Activated CD8-positive, alpha-beta T cell treated with anti-CD3 and anti-CD28 coated beads for 36 hours (primary cell): ENCODE measurements at places on chromosomes 6 and 20.

- no peak overlapping the region for H3K4me3 ChIP-seq
- no peaks in the 10 kb centered on the region for H3K27me3 ChIP-seq
- H3K36me3 ChIP-seq, result peaks cover 2% of the 10 kb centered on the region
Measured at GRCh38 chr6:106300944-106301343, 24.6 kb downstream of the ATG5 start.

- peak; percentile 15 for DNase-seq
- peak within 1 kb of the TSS; percentile 69 for H3K27ac ChIP-seq
Measured at GRCh38 chr6:32589596-32590449, at the start of gene HLA-DRB1. HLA-DRB1 (minus strand) TSS chr6:32589848; CDS start chr6:32589742, 106 bp downstream.

DNA sequence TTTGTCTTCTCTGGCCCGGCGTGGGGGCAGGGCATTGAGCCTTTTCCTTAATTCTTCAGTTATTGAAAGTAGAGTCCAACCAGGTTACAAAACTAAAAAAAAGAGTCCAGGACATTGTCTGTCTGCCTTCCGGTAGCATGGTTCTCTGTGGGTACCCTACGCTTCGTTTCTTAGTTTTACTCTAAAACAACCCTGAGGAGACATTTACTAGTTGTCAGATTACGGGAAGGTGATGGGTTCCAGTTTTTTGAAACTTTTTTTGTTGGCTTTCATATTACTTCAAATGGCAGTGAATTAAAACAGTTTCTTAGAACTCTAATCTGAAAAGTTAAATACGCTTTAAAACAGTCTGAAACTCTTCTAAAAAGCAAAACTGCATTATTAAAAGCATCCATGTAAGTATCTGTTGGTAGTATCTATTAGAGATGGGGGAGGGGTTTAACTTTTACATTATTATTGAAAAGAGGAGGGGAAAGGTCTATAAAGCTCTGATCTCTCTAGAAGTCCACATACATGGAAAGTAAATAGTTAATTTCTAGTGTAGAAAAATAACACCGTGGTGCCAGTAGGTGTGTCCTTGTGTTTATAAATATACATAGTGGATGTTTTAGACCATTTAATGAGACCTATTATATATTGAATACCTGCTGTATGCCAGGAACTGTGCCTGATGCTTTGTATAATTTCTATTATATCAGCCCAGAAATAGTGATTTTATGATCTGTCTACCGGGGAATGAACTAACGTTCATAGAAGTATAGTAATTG, 2.2 kb downstream of the BICRAL start:
- H3K36me3 ChIP-seq, result peaks cover 21% of the 10 kb centered on the region
- no peak overlapping the region for H3K4me3 ChIP-seq
- peaks cover 37% of the 10 kb centered on the region for H3K4me1 ChIP-seq
- no peak for DNase-seq
- H3K27ac ChIP-seq, result peak overlapping the region; percentile 99
- H3K27me3 ChIP-seq, result no peaks in the 10 kb centered on the region

DNA sequence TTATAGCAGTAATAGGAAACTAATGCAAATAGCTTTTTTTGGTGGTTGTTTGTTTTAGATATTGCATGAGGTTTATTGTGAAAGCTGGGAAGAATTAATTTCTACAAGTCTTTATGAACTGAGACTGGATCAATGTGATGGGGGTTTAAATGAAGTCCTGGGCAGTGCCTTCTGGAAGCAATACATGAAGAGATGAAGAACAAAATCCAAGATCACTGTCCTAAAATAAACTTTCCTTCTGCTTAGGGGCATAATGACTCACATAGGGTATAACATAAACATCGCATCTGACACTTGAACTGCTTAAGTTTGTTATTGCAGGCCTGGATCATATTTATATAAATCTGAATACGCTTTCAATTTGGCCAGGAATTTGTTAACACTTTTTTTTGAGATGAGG, 20.9 kb upstream of the SHLD1 start:
- no peaks in the 10 kb centered on the region for H3K27me3 ChIP-seq
- H3K4me3 ChIP-seq, result no peak overlapping the region
- DNase-seq, result no peak

DNA sequence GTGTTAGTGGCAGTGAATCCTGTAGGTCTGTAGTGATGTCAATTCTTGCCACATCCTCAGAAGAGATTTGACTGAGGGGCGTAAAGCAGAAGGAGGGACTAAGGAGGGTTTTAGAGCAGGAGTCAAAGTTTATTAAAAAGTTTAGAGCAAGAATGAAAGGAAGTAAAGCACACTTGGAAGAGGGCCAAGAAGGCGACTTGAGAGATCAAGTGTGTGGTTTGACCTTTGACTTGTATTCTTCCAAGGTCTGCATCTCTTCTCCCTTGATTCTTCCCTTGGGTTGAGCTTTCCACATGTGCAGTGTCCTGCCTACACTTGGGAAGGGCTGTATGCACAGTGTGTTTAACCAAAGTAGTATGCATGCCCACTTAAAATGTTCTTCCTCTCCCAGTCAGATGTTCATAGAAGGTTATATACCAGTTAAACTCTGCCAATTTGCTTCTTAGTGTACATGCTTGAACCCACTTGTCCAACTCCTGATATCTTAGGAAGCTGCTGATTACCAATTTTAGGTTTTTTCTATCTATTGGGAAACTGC, 627.6 kb downstream of the MMUT start:
- no peaks in the 10 kb centered on the region for H3K27me3 ChIP-seq
- no peak overlapping the region for H3K27ac ChIP-seq
- H3K4me3 ChIP-seq, result no peak overlapping the region
- no peaks in the 10 kb centered on the region for H3K4me1 ChIP-seq
- H3K36me3 ChIP-seq, result no peaks in the 10 kb centered on the region
- no peak for DNase-seq

- H3K4me3 ChIP-seq, result no peak overlapping the region
- no peak overlapping the region for H3K27ac ChIP-seq
- no peak for DNase-seq
- H3K27me3 ChIP-seq, result no peaks in the 10 kb centered on the region
- peaks cover 3% of the 10 kb centered on the region for H3K4me1 ChIP-seq
Measured at GRCh38 chr20:19438488-19438887, 226.0 kb downstream of the SLC24A3 start.

- H3K36me3 ChIP-seq, result peaks cover 4% of the 10 kb centered on the region
- peaks cover 59% of the 10 kb centered on the region for H3K27me3 ChIP-seq
- DNase-seq, result no peak
- no peak overlapping the region for H3K4me3 ChIP-seq
- H3K27ac ChIP-seq, result no peak overlapping the region
- no peaks in the 10 kb centered on the region for H3K4me1 ChIP-seq
Measured at GRCh38 chr6:28747083-28747630, 176.6 kb downstream of the TRIM27 start.

DNA sequence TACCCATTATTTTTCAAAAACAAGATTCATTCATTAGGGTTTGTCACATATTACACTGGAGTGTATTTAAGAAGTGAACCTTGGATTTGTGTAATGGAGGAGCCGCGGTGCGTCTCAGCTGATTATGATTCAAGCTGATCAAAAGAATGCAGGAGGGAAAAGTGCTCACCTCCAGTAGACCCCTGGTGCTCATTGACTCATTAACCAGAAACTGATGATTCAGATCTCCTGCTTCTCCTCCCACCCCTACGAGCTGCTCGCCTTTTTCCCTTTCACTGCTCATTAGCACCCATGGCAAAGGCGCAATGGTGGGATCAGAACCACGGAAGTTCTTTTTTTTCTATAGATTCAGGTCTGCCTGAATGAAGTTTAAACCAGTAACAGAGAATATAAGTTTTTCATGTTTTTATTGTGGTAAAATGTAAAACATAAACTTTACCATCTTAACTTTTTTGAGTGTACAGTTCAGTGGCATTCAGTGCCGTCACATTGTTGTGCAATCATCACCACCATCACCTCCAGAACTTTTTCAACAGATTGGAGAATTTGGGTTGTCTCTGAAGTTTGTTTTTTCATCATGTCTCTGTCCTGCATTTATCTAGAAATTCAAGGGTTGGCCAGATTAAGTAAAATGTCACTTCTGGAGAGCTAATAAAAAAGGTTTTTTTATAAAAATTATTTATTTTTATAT, 101.6 kb downstream of the LINC00237 start:
- H3K27me3 ChIP-seq, result peaks cover 8% of the 10 kb centered on the region
- no peaks in the 10 kb centered on the region for H3K4me1 ChIP-seq
- no peak overlapping the region for H3K27ac ChIP-seq
- no peak overlapping the region for H3K4me3 ChIP-seq
- no peaks in the 10 kb centered on the region for H3K36me3 ChIP-seq

- H3K4me1 ChIP-seq, result no peaks in the 10 kb centered on the region
- peaks cover 7% of the 10 kb centered on the region for H3K27me3 ChIP-seq
Measured at GRCh38 chr6:112202639-112203341, 51.6 kb downstream of the LAMA4 start.

DNA sequence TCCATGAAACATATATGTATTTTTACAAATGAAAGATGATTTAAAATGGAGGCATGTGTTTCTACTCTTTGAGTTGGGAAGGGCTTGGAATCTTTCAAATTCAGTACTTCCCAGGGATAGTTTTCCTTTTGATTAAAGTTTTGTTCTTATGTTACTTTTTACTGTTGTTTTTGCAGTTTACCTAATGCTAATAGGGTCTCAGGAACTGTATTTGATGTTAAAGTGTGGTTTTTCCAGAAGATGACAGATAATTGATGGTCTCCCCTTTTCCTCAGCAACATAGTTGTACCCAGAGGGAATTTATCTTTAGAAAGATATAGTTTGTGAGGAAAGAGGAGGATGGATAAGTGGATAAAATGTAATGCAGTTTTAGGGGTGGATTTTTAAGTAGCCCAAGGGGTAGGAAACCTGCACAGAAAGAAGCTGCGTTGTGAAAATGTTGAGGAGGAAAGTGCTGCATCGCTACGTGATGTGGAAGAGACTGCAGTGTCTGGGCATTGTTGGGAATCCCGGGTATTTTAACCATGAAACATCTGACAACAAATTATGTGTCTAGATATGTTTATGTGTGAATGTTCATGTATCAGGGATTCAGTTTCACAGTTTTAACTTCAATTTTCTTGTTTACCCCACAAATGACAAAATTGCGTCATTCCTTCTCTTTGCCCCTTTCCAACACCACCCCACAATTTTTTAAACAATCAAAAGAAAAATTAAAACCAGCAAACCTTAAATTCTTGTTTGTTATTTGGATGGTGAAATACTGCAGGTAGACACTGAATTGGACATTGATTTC, 42.3 kb downstream of the GNAS start:
- H3K36me3 ChIP-seq, result peaks cover 62% of the 10 kb centered on the region
- no peaks in the 10 kb centered on the region for H3K27me3 ChIP-seq
- peaks cover 58% of the 10 kb centered on the region for H3K4me1 ChIP-seq

DNA sequence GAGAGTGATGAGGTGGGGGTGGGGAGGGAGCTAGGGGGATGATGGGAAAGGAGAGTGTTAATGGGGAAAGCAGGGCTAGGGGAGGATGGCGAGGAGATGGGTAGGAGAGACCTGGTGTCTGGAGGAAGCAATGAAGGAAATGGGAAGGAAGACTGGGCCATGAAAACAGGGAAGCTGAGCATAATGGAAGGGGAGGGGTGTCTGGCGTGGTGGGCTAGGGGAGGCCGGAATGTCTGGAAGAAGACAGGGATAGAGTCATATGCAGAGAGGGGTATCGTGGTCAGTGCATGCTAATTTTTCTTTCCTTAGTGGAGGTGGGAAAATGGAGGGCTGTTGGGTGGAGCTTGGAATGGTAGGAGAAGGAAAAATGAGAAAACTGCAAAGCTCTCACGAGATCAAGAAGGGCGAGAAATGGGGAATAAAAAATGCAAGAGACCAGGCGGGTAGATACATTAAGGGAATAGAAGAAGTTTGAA, 423 bp downstream of the KLHDC3 start:
- H3K4me1 ChIP-seq, result peaks cover 50% of the 10 kb centered on the region
- no peak for DNase-seq
- no peaks in the 10 kb centered on the region for H3K27me3 ChIP-seq
- H3K4me3 ChIP-seq, result peak overlapping the region; percentile 96
